ENCODE measurements at places on chromosomes 2 and 18.

DNA sequence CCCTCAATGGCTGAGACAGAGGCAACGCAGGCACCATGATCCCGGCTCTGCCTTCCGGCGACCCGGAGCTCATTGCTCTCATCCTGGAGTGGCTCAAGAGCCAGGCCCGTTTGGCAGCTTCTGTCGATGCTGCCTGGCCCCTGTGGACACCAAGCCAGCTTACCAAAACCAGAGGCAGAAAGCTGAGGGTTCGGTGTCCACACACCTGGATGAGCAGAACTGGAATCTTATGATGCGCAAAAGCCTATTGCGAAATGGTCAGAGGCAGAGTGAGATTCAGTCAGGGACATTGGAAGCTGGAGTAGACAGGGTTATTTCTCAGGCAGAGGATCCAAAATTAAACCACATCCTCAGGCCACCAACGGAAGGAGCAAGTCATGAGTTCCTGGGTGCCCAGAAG, 34.9 kb upstream of the TGIF1 start:
- no peak for DNase-seq

GRCh38 chr18:76838182-76838581, 15.8 kb downstream of the ZNF236 start:
- DNase-seq, result no peak

DNA sequence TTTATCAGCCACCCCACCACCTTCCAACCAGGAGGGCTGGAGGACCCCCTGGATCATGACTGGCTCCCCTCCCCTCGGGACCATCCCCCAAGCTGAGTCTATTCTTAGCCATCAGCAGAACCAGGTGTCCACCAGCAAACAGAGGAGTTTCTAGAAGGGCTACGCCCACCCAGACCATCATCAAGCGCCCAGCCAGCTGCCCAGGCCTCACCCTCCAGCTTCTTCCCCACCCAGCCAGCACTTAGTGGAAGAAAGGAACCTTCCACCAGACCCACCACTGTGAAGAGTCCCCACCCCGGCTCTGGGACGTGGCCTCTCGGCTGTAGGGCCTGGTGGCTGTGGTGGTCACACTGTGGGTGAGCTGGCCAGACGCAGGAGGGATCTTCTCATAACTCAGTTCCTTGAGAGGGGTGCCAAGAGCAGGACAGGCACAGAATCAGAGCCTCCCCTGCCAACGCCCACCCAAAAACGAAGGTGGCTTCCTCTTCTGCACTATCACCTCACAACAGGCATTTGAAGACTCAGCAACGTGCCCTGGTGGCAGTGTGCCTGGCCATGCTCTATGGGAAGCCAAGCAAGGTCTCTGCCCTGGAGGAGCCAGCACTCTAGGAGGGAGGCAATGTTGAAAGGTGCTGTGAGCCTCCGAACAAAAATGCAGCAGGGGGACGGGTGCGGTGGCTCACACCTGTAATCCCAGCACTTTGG, 19.0 kb downstream of the BIN1 start:
- DNase-seq, result no peak

DNA sequence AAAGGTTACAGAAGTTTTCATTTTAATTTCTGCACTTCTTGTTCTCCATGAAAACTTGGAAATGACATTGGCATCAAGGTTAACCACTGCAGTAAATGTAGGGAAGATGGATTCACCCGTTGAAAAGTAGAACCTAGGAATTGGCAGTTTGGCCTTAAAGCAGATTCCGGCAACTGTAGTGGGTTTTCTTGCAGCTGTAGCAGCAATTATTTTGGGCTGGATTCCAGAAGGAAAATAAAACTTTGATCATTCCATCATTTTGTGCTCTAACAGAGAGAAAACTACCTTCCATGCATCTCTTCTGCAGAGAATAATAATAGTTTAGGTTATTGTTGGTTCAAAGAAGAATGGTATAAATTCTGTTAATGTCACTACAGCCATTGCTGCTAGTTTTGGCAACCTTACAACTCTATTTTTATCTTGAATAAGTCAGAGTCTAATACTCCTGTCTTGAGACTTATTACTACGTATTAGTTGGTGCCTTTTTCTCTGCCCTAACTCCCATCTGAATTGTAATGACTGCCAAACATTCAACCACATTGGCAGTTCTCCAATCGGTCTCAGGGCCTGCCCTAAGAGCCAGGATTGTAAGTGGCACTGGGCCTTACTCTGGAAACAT, 178.1 kb upstream of the PIEZO2 start:
- no peak for DNase-seq

DNA sequence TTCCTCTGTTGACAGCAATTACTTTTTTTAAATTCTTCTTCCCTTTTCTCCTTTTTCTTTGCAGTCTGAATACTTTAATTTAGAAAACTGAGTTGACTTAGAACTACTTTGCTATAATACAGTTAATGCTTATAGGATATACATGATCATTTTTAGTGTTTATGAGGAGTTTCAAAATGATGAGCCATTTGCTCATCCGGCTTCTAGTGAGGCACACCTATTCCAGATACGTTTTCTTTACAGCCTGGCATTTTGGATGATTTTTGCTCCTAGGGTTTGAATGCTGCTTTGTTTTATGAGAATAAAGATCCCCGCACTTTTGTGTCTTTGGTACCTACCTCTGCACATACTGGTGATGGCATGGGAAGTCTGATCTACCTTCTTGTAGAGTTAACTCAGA, 52.8 kb downstream of the EIF5B start:
- no peak for DNase-seq

DNA sequence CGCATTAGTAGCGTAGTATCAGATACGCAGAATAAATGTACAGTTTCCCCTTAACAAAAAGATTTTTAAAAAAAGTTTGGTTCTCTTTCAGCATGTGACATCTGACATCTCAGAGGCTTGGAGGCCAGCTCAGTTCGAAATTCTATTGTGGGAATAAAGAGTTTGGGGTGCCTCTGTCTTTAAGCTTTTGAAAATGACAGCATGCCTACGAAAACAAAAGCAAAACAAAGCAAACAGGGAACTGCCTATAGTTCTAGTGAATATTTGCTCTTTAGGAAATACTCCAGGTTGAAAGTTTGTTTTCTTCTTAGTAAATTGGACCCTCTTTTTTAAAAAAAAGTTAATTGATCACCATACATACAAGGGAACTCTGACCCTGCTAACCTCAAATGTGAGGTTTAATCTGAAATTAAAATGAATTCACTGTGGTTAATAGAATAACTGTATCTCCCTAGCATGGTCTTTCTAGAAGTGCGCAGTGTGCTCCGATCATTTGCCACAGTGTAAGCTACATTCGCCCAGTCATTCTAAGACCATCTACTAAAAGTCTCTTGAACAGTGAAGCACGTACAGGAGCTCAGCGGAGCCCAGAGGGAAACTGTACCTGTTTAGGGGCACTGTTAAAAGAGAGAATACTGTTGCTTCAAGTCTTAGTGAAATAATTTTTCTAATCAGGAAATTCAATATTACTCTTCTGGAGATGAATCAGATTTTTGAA, 347.0 kb upstream of the CDH2 start:
- DNase-seq, result no peak

DNA sequence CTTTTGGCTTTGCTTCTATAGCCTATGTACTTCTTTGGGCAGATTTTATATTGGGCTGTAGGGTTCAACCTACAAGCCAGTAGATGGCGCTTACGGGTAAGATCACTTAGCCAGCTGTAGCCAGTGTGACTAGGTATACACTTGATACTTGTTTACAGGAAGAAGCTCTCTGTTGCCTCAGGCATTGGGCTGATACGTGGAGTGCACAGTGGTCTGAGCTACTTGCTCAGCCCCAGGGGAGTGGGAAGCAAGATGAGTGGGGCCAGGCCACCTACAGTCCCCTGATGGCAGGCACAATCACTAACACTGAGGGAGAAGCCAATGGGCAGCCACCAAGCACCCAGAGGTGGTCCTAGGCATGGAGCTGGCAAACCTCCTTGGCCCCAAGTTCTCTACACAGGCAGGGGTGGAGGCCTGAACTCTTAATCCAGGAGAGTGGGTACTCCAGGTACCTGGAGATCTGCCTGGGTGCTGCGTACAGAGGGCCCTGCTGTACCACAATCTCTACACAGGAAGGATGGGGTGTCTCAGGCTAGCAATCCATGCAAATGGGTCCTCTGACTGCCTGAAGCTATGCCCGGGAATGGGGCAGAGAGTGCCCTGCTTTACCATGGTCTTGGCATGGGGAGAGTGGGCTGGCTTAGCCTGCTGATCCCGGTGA, 122.2 kb downstream of the NCOA1 start:
- peak; percentile 5 for DNase-seq

DNA sequence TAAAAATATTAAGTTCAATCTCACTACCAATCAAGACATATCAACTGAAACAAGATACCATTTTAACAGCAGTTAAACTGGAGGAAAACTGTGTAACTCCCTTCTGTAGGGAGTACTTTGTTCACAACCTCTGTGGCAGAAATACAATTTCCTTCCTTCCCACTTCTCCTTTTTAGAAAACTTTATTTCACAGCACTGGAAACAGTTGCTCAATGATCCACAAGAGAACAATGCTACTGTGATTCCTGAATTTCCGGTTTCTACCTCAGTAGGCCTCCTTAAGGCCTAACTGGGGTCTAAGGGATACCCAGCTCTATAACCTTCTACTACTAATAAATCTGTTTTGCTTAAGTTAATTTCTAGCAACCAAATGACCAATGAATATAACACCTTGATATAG, 14.1 kb downstream of the TLK1 start:
- DNase-seq, result no peak

GRCh38 chr2:133411857-133412256, 156.4 kb downstream of the NCKAP5 start:
- DNase-seq, result no peak

- no peak for DNase-seq
These were observed 146.7 kb downstream of the PARD3B start for GRCh38 chr2:204691911-204692510.

DNA sequence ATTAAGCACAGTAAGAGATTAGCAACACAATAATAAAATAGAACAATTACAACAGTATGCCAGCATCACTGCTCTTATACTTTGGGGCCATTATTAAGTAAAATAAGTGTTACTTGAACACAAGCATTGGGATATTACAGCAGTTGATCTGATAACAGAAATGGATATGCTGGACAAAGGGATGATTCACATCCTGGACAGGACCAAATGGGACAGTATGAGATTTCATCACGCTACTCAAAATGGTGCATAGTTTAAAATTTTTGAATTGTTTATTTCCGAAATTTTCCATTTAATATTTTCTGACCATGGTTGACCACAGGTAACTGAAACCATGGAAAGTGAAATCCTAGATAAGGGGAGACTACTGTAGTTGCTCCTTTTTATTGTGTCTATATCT, 138.2 kb downstream of the UBR3 start:
- no peak for DNase-seq

DNA sequence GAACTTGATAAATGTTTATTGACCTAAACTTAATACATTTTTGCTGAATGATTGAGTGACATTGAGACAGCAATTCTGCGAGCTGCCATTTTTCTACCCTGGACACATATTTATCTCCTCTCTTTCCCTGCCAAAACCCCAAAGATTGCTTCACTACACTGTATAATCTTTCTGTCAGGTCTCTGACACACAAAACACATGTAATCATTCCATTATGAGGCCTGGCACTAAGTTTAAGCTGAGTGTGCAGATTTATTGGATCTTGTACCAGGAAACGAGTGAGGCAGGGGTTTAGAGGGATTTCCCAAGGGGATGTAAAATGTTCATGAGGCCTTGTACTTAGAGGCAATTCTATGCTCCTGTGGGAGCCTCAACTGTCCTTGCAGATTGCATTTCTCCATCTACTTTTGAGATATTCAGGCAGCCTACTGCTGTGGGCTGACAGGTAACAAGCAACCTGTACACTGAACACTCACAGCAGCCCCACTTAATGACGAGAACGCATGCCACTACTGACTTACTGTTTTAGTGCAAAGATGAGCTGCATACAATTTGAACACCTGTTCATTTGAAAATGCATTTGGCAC, 13.7 kb upstream of the OSR1 start:
- DNase-seq, result no peak

GRCh38 chr18:10035281-10035991, 121.6 kb downstream of the VAPA start:
- DNase-seq, result no peak

DNA sequence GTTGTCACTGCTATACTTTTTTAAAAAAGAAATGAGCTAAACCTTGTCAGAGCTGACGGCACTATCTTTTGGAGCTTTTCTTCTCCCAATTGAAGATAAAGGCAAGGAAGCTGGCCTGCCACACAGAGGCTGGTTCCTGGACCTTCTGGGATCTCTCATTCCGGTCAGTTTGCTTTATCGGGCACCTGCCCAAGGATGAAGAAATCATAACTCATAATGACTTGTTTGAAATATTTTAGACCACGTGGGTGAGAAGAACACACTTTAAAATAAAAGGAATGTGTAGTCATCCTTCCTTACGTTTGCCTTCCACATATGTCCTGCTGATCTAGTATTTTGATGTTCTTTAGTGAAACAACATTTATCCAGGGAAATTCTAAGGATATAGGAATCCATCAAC, 535.7 kb downstream of the DCC start:
- no peak for DNase-seq

DNA sequence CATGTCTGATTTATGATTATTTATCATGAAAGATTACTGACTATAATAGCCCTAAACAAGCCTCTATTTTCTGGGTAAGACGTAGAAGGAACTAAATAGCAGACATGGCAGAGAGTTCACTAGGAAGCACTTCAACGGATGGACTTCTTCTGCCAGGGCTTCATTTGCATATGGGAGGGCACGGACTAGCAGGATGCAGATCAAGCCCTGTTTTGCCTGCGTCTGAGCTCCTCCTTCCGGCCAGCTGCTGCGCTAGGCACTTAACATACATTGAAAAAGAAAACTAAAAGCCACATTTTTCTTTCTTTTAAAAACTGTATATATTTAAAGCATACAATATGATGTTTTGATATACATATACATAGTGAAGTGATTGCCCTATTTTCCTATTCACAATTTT, 340.0 kb upstream of the MEX3C start:
- no peak for DNase-seq

GRCh38 chr2:222076973-222077690, 221.7 kb downstream of the PAX3 start:
- DNase-seq, result no peak

DNA sequence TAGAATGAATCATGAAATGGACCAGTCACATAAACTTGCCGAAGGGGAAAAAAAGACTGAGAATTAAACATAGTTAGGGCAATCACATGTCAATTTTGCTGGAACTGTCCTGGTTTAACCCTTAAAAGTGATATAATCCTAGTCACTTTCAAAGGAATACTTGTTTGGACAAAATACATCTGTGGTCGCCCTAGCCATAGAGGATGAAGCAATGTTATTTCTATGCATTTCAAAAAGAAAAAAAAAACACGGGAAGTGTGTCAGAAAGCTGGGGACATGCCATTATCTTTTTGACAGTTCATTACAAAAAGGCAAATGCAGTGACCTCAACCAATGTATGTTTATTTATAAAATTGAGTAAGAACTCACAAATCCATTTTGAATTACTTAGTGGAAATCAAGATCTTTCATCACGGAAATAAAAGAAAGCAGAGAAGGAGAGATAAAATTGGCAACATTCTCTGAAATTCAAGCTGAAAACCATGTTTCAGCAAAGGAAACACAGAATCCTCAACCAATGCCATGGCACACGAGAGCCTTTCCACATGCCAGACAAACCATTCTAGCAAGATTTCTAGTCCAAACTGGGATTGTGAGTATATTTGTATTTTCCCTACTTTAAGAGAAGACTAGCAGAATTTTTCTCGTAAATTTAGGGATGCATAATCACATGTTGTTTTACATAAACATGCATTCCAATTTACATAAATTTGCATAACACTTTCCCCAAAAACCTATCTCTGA, 854.3 kb upstream of the ACVR2A start:
- DNase-seq, result no peak

- no peak for DNase-seq
These were observed 27.8 kb upstream of the CXXC1 start for GRCh38 chr18:50315100-50315871.

- DNase-seq, result no peak
These were observed 20.0 kb downstream of the FOSL2 start for GRCh38 chr2:28412625-28413151.

All from stimulated activated CD8-positive, alpha-beta memory T cell treated with anti-CD3 and anti-CD28 coated beads, Interleukin-12 subunit alpha, Interleukin-12 subunit beta, amount 100 ng/mL, for 1 hour (primary cell).